CD4-positive, alpha-beta T cell treated with Interleukin-15 for 1 hour (primary cell): ENCODE measurements at places on chromosomes 12 and 14.

- DNase-seq: no peak
Observed at GRCh38 chr12:44616402-44616801, 259.7 kb downstream of the NELL2 start.

DNA sequence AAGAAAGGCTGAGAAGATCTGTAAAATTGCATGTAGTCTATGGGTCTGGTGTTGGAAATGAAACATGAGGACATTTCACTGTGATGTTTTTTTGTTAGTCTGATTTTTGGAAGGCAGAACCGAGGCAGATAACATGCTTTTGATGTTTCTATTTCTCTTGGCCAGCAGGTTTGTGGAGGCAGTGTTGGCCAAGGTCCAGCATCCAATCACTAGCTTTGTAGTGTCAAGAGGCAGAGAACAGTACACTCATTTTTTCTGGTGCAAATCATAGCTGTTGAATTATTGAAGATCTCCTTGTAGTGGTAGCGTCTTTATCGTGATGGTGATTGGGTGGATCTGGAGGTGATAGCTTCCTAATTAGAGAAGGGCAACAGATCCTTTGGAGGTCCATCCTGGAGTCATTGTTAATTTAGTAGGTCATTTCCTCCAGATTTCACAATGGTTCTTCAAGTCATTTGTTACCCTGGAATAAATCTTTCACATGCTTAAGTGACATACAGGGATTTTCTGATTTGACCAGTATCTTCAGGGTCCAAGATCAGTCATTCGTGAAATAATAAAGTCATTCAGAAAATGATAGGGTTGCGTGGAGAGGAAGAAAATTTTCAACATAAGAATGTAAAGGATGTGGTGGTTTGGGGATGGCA lies 252.4 kb upstream of the CPNE8 start:
- DNase-seq: no peak

DNA sequence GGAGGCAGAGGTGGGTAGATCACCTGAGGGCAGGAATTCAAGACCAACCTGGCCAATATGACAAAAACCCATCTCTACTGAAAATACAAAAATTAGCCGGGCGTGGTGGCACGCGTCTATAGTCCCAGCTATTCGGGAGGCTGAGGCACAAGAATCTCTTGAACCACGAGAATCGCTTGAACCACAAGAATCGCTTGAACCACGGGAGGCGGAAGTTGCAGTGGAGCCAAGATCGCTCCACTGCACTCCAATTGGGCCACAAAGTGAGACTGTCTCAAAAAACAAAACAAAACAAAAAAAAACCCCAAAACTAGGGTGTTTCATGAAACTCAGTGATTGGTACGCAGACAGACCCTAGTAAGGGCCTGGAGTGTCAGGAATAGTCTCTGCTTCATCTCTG lies 6.4 kb upstream of the ARF6 start:
- no peak for DNase-seq

GRCh38 chr12:90013409-90013808 lies 304.8 kb upstream of the ATP2B1 start:
- DNase-seq: peak; percentile 23

DNA sequence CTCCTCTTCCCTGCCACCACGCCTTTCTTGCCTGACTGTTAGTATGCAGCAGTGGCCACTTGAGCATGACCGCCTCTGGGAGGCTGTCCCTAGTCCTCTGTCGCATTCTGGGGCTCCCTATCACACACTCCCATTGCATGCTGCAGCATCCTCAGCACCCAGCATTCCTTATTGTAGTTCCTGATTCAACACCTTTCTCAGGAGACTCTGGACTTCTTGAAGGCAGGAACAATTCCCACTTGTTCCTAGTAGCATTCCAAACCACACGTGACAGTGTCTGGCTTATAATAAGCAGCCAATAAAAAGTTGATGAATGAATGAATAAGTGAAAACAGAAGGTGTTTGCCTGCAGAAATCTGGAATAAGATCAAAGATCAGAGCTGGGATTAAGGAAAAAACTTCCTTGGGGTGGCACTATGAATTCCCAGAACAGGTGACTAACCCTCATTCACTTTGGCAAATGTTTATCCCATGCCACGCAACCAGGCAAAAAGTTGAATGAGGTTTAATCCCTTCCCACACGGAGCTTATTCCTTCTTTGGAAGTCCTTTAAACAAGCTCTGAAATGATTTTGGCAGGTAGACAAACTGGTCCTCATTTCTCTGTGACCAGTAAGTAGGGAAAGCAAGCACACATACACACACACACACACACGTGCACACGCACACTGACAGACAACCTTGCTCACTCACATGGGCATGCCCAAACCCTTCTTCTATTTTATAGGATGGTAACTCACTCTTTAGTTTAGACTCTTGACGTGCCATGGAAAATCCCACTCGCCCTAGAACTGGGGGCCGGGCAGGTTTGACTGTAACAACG lies 26.5 kb downstream of the NTF3 start:
- DNase-seq: no peak

DNA sequence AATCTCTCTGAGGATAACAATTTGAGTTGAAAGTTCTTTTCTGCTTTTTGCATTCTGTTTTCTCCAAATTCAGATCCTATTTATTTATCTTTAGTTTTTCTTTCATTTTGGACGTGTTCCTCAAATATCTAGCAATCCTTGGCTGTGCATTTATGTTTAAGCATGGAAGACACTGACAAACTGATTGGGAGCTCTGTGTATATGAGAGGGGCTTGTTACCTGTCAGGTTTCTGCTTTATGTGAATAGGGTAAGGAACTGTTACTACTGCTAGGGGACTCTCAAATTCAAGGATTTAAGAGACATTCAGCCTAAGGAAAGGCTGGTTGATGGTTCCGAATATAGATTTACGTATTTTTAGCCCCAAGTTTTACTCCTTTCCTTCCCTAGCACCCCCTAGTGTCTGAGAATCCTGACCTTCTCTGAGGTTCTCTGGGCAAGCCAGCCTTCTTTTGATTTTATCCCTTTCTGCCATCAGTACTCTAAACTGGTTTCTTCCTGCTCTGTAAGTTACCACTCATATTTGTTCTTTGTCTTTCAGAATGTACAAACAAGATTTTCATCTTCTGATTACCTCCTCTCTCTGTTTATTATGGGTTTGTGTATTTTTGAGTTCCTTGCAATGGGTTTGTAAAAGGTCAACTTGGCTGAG lies 30.5 kb downstream of the YLPM1 start:
- DNase-seq: no peak

DNA sequence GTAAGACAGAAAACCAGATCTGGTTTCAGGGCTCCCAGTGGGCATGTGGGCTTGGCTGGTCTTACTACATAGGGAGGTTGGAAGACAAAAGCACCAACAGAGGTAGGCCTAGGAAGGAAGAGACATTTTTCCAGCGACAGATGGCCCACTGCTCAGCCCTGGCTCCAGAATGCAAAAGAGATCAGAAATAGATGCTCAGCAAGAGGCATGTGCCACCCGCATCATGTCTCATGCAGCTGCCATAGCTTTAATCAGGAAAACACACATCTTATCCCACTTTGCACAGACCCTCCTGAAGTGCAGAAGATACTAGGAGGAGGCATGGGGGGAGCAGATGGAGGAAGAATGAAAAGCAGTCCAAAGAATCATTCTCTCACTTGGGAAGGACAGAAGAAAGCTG lies 25.3 kb downstream of the VASH1 start:
- DNase-seq: no peak

GRCh38 chr14:60515511-60516289 lies 6.8 kb downstream of the SIX6 start:
- DNase-seq: no peak

- no peak for DNase-seq
Observed at GRCh38 chr14:102825307-102826095, 48.3 kb downstream of the TRAF3 start.

DNA sequence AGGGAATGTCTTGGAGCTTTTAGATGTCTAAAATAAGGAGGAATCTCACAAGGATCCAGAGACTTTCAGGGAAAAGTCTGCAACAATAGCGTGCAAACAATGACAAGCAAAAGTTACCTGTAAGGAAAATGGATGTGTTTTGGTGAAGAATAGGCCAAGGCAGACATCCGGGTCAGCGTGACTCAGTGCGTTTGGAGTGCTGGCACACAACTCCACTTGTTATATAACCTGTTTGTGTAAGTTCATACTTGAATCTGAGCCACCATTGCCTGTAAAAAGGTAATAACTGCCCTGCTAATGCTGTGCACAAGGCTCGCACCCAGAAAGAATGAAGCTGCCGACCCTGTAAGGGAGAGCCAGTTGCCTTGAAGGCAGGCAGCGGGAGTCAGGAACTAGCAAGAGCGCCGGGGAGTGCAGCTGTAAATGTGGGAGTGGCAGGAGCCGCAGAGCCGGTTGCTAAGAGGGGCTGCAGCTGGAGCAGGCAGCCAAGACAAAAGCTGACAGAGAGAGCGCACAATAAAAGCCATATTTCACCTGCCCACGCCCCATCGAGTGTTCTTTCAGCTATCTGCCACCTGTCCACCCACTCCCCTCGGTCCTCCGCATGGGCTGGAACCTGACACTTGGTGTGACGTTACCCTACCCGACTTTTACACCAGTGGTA lies 638.5 kb upstream of the MIS18BP1 start:
- DNase-seq: no peak

DNA sequence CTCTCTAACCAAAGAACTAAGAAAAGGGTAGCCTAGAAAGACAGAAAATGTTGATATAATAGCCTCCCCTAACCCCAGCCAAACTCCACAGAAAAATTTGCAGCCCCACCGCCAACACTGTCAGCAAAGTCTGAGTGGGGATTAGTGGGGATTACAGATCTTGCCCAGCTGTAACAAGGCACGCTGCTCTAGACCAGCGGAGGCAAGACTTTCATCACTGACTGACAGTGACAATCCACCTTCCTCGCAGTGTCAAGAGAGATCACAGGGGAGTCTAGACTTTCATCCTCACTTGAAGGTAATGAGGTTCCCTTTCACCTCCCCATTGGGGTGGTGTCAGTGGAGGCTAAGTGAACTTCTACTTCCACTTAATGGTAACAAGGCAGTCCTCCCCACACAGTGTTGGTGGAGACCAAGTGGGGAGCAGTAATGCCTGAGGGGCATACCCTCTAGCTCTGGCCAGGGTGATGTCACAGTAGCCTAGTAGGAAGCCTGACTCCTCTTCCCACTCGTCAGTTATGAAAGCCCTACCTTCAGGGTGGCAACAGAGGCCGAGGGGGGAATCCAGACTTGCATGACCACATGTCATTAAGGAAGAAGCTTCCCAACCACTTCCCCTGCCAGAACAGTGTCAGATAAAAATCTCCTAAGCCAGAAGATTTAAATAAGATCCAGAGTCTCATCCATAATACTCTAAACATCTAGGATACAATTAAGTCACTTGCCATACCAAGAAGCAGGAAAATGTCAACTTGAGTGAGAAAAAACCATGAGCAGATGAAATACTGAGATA lies 91.7 kb upstream of the RASSF8 start:
- no peak for DNase-seq

DNA sequence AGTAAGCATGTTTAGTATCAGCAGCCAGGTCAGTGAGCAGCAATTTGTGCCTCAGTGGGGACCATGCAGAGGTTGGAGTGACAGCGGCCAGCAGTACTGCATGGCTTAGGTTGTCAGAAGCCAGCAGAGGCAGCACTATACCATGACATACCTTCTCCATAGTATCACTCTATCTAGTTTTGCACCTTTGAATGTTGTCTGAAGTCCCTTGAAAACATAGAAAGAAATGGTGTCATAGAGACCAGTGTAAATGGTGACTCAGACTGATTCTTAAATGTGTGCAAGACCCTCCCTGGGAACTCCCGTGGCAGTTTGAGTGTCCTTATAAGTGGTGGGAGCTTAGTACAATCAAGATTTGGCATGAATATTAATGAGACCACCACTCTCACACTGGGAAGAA lies 124.4 kb downstream of the SLC38A1 start:
- no peak for DNase-seq

- DNase-seq: no peak
Observed at GRCh38 chr14:34536951-34537676, 2.4 kb downstream of the EAPP start.

GRCh38 chr12:116404913-116405611 lies 127.6 kb upstream of the MED13L start:
- no peak for DNase-seq

DNA sequence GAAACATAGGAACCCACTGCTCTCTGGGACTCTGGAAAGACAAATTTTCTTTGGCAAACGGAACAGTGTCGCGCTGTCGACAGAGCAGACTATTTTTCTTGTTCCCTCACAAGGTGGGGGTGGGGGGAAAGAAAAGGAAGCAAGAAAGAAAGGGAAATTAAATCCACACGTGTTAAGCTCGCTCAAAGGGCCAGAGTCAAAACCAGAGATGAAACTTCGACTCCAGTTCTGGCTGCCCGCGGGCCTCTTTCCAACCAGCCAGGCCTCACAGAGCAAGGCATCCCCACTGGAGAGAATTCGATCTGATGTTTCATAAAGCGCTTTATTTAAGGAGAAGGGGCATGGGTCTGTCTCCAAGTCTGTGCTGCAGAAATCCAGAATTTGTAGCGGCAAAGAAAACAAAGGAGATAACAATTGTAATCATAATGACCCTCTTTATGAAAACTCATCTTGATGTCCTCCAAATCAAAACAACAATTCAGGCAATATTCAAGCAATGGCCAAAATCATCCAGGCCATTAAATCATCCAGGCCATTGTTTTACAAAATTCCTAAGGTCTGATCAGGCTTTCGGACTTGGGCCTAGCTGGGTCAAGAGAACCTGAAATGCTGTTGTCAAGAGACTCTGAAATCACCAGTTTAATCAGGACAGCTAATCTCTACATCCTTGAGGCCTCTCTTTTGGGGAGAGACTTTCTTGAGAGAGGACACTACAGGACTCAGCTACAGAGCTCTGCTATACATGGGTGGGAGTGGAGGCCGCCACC lies 5.3 kb upstream of the TBX5 start:
- no peak for DNase-seq

DNA sequence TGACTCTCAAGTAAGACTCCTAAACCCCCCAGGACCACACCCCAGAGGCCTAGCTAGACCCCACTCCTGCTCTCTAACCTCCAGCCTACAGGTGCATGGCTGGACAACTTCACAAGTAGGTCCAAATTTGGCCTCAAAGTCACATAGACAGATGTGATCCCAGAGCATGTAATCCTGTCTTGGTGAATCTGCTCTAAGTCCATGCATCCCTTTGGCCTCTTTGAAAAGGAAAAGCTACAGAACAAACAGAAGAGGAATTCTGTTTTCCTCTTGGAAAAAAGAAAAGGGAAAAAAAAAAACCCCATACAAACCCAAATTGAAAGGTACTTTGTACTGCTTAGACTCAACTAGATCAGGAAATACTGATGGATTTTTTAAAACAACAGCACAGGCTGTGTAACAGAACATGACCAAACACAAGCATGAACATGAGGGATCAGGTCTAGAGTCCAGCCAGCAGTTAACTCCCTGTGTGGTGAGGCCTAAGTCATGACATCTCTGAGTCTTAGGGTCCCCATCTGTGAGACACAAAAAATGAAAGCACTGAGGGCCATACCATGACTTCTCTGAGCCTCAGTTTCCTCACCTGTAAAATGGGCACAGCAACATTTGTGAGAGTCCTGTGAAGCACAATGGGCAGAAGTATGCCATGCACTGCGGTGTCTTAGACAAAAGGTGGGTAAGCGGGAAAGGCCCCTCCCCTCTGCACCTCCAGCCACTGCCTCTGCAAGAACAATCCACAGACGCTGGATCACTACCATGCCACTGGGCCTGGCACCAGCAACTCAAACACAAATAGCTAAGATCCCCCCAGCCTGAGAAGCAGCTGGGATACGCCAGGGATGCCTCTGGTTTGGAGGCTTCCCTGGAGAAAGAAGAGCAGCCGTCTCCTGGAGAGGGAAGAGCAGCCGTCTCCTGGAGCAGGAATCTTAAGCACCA lies 9.9 kb downstream of the PITPNM2 start:
- no peak for DNase-seq
